ENCODE measurements at places on chromosomes 3 and 15.

- DNase-seq = no peak
Observed at GRCh38 chr15:32718821-32719716, 1.3 kb downstream of the GREM1 start.

GRCh38 chr15:99408236-99409096 lies 157.2 kb downstream of the LRRC28 start:
- DNase-seq = no peak

- DNase-seq = no peak
Observed at GRCh38 chr3:60076331-60076730, 1026.5 kb upstream of the CFAP20DC start.

DNA sequence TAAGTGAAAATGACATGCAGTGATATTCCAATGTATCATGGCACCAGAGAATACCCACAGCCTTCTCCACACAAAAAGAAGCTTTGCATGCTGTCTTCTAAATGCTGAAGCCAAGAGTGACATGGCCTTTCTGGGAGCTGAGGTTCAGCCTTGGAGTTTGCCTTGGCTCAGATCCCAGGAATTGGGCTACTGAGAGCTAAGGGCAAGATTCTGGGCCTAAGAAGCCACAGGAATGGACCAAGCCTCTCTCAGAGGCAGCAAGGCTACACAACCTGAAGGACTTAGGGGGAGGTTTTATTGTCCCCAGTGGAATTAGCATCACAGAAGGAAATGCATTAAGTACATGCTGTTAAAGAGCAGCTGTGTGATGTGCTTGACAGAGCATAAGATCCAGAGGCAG lies 1078.5 kb downstream of the TUSC7 start:
- no peak for DNase-seq

DNA sequence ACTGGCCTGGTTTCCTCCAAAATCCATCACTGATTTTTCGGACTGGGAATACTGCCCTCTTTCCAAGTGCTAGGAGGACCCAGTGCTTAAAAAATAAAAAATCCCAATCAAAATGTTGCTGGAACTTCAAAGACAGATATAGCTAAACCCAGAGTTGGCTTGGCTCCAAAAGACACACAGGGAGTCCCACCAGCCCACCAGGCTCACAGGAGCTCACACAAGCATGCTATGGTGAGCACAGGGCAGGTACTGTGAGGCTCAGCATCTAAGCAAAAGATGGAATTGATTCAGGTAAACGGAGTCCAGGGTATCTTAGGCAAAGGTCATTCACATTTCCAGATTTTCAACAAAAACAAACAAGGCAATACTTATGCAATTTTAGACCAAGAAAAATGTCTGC lies 3.7 kb downstream of the TRANK1 start:
- no peak for DNase-seq

DNA sequence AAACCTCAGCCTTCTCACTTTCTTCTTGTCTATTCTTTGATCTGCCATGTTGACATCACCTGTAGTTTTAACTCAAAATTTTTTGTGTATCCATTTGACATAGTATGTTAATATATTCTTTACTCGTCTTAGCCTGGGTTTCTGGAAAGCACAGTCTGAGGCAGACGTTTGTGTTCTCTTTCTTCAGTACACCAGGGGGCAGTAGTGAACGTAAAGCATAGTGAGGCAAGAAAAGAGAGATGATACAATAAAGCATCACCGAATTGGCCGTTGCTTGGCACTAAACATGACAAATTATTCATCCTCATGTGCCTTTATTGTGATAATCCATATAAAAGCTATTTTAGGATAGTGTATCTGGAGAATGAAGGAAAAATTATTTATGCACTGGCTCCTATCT lies 141.0 kb upstream of the MYRIP start:
- no peak for DNase-seq

GRCh38 chr15:31396881-31397560 lies 70.4 kb downstream of the KLF13 start:
- no peak for DNase-seq

- DNase-seq = no peak
Observed at GRCh38 chr3:33663042-33663441, 55.0 kb downstream of the CLASP2 start.

DNA sequence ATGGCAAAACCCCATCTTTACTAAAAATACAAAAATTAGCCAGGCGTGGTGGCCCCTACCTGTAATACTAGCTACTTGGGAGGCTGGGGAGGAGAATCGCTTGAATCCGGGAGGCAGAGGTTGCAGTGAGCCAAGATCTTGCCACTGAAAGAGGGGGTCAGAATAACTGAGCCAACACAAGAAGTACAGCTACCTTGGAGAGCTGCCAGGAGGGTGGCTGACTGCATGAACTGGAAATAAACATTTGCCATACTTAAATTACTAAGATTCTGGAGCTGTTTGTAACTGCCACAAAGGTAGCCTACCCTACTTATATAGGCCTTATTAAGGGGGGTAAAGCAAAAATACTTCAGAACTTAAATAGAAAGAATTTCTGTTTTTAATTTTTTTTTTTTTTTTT lies 15.4 kb upstream of the PIK3CB start:
- no peak for DNase-seq

DNA sequence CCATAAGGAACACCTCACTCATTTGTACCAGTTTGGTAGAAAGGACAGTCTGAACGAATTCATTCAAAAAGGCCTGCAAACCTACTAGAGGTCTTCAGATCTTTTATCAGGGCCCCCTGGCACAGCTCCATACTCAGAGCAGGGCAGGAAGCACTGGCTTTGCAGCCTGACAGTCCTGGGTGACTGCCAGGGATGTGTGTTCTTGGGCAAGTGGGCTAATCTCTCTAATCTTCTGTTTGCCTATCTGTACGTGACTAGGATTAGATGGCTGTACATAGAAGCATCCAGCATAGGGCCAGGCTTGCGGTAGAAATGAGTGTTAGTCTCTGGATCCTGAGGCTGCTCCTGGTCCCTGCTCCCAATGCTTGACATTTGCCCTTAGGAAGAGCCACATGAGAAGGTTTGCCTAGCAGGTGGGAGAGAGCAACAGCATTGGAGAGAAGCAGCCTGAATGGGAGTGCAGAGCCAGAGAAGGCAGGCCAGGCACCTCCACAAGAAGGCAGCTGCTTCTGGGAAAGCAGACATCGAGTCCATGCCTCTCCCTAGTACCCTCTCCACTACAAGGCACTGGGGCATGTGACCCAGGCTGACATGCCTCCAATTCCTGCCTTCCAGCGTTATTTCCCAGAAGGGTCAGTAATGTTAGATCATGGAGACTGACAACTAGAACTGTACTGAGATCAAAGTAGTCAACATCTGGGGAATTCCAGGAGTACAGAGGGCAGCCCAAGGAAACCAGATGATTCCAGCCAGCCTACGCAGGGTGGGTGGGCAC lies 1.0 kb upstream of the CXCR6 start:
- DNase-seq = no peak

DNA sequence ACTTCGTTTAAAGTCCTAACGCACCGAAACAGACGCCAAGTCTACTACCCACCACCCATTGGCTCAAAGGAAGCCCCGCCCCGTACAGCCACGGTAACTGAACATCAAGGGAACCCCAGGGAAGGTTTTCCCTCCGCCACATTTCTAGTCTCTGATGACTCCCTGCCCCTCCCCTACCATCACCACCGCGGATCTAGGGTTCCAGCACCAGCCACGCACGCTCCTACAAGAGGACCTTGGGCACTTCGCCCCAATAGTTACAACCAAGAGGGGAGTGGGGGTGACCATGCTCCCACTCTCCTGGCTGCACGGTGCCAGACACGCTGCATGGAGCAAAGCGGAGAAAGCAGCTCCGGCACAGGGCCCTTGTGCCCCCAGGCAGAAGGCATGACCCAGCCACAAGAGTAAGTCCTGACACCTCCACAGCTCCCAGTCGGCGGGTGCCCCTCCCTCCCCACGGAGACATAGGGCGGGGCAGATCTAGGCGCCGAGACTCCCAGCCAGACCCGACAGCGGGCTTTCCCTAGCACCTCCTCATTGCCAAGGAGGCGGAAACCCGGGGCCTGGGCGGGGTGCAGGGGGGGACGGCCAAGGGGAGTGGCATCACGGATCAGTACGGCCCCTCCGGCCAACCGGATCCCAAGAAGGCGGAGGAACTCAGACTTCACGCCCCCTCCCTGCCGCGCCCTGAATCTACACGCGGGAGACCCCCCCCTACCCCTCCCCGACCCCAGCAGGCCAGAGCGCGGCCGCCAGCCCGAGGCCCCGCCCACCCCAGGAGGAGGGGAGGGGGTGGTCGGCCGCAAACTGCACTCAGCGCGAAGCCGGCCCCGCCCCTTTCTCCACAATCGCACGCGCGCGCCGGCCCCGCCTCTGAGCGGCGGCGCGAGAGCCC lies 936 bp downstream of the SIN3A start:
- DNase-seq = peak; percentile 95

- DNase-seq = no peak
Observed at GRCh38 chr3:121895121-121895520, 920 bp downstream of the SLC15A2 start.

GRCh38 chr3:171867981-171868380 lies 24.8 kb downstream of the TMEM212 start:
- no peak for DNase-seq

GRCh38 chr15:66580643-66581042 lies 14.8 kb upstream of the LCTL start:
- DNase-seq = no peak

DNA sequence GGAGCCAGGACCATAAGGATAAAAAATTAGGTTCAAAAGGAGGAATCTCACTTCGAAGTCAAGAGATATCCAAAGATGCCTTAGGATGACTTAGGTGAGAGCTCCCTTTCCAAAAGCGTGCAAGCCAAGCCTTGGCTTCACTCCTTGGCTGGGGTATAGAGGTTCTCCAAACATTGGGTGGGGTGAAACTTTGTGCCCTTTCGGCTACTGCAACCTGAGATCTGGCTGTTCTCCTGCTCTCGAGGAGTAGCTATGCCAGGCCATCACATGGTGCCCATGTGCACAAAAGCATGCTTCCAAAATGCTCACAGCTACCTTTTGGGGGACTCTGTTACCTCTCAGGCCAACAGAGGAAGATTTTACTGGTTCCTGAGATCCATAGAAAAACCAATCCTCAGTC lies 373.8 kb downstream of the EPHB1 start:
- DNase-seq = no peak

- DNase-seq = no peak
Observed at GRCh38 chr3:188854772-188855149, 317.0 kb upstream of the TPRG1 start.

DNA sequence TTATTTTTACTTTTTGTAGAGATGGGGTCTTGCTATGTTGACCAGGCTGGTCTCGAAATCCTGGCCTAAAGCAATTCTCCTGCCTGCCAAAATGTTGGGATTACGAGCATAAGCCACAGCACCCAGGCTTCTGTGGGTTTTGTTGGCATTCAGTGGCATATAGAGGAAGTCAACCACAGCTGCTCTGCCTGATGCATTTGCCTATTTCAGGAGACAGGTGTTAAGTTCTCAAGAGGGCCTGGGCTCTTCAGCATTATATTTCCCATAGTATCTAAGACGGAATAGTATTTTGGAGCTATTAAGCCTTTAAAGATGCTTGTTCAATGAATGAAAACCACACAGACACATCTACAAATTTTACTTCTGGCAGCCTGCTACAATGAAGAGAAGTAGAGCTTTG lies 73.5 kb upstream of the CSPG5 start:
- no peak for DNase-seq

DNA sequence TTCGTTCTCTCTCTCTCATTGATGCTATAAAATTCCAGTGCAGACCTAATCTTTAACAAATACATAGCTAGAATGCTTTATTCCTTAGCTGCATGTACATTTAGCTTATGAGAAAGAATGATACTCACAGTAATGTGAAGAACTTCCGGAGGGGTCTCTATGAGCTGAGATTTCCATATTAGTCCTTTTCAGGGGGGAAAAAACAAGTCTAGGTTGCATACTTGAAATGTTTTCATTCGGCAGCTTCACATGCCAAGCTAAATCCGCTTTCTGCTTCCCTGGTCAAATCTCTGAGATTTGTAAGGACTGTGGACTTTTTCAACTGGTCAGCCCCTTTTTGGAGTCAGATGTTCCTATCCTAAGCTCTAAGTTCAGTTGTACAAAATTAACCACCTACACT lies 111.5 kb upstream of the COL8A1 start:
- no peak for DNase-seq

DNA sequence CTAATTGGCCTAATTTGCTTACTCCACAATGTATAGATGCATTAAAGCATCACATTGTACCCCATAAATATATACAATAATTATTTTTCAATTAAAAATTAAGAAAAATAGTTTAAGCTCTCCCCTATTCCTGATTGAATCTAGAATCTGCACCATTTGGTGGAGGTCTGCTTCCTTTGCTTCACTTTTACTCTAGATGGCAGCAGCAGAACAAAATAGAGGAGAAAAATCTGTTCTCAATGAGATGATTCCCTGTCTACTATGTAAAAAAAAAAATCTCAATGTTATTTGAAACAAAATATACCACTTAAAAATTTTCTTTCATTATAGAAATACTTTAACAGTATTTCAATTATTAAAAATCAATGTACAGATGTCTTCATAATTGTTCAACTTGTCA lies 109.6 kb upstream of the FXR1 start:
- no peak for DNase-seq

GRCh38 chr15:39625856-39626255 lies 45.0 kb downstream of the THBS1 start:
- DNase-seq = no peak

DNA sequence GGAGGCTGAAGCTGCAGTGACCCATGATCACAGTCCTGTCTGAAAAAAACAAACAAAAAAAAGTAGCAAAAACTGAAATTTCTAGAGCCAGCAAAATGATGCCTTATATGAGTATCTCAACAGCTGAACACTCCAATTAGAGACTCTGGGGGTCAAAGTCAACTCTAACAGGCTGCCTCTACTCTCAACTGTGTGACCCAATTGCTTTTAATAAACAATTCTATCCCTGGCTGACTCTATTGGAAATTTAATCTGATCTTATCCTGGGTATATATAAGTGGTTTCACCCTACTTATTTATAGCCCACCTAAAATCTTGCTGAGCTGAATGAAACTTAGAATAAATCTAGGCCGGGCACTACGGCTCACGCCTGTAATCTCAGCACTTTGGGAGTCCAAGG lies 29.0 kb downstream of the SMARCC1 start:
- DNase-seq = no peak

DNA sequence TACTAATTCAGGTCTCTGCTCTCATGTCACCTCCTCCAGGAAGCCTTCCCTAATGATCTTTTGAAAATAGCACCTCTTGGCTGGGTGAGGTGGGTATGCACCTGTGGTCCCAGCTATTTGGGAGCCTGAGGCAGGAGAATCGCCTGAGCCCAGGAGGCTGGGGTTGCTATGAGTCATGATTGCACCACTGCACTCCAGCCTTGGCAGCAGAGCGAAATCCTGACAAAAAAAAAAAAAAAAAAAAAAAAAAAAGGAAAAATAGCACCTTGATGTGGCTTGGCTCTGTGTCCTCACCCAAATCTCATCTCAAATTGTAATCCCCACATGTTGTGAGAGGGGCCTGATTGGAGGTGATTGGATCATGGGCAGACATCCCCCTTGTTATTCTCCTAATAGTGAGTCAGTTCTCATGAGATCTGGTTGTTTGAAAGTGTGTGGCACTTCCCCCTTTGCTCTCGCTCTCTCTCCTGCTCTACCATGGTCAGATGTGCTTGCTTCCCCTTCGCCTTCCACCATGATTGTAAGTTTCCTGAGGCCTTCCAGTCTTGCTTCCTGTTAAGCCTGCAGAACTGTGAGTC lies 11.2 kb upstream of the RNU6-1 start:
- DNase-seq = no peak
